ENCODE measurements at places on chromosomes 16 and 17.

- no peak for DNase-seq
Observed at GRCh38 chr17:68352041-68352440, 60.7 kb downstream of the ARSG start.

DNA sequence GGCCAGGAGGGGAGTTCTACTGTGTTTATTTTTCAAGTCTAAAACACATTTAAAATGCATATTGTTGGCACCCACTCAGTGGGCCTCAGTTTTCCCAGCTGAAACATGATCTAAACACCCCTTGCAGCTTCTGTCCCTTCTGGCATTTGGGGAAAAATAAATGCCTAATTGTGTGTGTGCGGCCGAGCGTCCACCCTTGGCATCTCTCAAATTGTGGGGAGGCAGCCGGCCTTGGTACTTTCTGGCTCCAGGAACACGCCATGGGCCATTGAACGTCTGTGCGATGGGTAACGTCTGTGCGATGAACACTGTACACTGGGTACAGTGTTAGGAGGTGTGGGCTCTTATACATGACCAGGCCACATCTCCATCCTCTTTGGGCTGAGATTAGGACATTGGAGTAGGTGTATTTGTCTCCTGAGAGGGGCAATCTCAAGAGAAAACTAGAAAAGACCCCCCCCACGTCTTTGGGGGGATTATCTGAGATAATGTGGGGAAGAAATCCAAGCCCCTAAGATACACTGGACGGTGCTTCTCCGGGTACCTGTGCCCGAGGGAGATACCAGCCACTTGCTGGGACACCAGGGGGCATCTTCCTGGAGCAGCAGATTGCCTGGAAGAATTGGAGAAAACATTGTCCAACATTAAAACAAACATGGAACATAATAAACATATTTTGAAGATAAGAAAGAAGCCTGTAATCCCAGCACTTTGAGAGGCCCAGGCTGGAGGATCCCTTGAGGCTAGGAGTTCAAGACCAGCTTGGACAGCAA is 54.9 kb downstream of the RAB11FIP4 start:
- no peak for DNase-seq

DNA sequence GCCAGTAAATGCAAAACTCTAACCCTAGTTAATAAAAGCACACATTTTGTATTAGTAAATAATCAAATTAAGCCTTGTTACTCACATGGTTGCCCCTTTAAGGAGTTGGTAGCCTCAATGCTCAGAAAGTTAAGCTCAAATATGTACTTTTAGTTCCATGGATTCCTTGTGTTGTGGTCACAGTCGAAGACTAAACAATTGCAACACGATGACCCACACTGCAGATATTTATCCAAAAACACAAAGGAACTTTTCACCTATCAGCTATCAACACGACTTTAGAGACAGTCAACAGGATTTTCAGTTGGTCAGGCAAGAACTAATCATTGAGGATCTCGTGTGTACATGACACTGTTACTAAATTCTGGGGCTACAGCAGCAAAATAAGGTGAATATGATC is 47.4 kb upstream of the NUDT7 start:
- no peak for DNase-seq

DNA sequence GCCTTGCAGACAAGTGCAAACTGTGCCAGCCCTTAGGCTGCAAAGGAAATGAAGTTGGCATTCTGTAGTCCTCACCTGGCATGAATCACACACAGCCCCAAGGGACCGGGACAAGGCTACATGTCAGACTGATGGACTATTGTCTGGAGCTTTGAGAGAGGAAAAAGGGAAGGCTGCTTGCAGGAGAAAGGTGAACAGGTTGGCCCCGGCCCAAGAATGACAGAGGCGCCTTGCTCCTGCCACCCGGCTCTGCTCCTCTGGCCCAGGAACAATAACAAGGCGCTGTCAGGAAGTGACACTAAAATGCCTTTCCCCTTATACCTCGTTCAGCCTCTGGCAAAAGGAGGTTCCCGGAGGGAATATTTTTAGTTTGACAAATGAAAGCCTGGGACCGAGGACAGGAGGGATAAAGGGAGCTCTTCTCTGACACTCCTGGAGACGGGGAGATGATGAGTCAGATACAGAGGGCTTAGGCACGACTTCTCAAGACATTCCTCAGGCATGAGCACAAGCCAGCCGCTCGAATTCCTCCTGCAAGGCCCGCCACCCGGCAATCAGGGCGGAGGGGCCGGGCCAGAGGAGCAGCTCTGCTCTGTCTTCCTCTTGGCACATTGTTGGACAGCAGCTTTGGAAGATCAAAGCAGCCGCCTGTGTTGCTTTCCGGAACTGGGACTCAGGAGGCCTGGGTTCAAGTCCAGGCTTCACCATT is 105.8 kb downstream of the NOG start:
- DNase-seq, result no peak

GRCh38 chr17:59415397-59415796 is 83.9 kb downstream of the YPEL2 start:
- no peak for DNase-seq

- DNase-seq, result no peak
Observed at GRCh38 chr16:80033783-80034468, 433.4 kb upstream of the MAF start.

GRCh38 chr16:19853132-19853741 is 31.4 kb downstream of the GPRC5B start:
- DNase-seq, result no peak

DNA sequence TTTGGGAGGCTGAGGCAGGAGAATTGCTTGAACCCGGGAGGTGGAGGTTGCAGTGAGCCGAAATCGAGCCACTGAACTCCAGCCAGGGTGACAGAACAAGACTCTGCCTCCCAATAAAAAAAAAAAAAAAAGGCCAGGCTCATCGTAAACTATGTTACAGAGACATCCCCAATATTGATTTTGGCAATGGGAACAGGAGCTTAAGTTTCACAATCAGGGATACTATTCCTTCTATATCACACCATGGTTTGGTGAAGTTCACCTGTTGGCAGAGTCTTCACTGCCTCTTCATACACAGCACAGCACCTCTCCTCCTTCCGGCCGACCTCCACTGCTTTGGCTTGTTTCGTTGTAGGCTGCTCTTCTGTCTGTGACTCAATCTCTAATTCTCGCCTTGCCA is 21.2 kb downstream of the UTP6 start:
- DNase-seq, result no peak

DNA sequence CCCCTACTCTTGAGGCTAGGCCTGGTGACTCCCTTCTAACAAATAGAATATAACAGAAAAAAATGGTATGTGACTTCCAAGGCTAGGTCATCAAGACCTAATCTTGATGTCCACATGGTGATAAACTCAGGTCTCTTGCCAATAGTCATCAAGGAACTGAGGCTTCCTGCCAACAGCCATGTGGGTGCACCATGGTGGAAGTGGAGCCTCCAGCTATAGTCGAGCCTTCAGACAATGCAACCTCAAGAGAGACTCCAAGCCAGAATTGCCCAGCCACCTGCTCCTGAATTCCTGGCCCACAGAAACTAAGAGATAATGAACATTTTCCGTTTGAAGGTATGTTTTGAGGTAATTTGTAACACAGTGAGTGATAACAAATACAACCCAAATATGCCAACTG is 55.9 kb upstream of the SREBF1 start:
- no peak for DNase-seq

DNA sequence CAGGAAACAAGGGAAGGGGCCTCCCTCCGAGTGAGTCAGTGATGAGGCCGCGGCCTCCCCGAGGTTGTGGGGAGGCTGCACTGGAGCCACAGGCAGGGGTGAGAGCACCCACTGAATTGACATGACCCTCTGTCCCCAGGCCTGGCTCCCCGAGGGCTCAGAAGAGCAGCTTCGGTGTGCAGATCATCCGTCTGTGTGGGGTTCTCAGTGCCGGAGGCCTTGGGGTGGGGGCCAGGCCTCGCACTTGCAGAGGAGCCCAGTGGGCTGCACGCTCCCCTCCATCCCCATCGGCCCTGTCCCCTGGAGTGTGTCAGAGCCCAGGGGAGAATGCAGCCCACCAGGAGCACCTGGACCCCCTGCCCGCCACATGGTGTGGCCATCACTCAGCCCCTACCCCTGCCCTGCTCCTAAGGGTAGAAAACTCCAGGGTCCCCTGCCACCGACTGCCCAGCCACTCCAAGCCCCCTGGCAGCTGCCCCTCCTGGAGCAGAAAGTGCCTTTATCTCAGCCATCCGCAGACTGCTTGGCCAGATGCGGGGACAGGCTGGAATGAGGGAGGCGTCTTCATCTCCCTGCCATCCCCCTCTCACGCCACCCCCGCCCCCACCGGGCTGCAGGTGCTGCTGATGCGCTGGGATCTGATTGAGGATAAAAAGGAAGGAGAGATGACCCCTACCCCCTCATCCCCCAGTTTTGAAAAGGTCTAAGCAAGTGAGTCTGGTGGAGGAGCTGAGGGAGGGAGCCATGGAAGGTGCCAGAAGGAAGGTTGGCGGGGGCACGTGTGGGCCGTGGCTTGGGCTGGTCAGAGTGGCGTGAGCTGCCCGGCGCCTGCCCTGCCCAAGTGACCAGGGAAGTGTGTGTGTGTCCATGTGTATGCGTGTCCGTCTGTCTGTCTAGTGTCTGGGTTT is 358.3 kb downstream of the SEC14L1 start:
- no peak for DNase-seq

GRCh38 chr16:89074803-89075688 is 18.6 kb upstream of the ACSF3 start:
- DNase-seq, result no peak

DNA sequence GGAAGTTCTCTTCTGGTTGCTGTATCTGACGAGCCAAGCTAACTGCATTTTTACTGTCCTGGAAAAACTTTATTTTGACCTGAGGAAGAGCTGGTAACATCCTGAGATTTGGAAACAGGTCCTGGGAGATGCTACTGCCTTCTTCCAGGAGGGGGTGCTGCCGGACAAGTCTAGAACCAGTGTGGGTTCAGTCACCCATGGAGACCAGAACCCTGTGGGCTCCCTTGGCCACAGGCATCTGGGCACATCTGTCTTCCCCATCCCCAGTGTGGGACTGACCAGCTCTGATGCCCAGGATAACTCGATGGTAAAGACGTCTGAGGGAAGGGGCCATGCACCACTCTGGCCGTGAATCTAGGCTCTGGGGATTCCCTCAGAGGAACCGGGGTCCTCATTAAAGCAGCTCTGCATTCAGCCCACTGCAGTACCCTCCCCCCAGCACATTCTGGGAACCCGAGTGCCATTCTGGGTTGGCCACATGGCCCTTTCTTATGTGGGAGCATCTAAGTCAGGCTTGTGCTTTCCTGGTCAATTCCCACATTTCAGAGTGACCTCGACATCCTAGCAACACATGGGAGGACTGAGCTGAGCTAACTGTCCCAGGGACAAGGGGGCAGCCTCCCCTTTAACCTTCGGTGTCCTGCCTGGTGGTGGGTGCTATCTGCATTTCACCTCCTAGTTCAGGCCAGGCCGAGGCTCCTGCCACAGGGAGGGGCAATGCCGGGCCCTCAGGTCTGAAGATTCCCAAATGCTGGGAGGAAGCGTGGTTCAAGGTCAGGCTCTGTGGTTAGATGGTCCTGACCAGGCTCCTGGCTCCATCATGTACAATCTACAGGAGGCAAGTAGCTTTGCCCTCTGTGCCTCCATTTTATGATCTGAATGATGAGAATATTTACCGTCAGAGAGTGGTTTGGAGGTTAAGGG is 6.4 kb downstream of the C16orf86 start:
- no peak for DNase-seq

- DNase-seq, result no peak
Observed at GRCh38 chr17:34227707-34228106, 27.4 kb upstream of the CCL2 start.

DNA sequence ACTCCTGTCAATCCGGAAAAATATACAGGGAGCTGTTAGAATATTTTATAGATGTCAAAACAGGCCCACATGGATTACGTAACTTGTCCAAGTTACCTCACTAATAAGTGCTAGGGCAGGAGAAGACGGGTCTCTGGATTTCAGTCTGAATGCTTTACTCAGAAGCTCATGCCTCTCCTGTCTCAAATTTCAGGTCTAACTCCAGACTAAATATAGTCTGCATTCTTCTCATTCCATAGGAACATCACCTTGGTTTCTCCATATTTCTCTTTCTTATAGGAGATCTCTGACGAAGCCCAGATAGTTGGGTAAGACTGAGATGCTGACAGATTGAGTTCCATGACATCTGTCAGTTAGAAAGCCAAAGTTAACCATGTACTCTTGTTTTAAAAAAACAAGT is 174.2 kb downstream of the STX8 start:
- no peak for DNase-seq

DNA sequence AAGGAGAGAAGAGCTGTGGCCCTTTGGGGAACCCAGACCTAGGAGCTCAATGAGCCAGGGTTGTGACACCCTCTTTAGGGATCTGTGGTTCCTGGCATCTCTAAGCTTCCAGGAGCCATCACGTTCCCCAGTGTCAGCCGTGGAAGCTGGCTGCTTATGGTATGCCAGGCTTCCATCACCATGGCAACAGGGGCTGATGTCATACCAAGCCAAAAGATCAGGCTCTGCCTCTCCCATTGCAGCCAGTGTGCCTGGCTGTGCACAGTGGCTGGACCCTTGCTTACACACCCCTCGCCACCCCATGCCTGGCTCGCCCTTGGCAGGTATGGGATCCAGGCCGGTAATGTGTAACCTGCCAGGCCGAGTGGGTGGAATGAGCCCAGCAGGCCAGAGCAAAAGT is 91.1 kb downstream of the SSH2 start:
- DNase-seq, result no peak

DNA sequence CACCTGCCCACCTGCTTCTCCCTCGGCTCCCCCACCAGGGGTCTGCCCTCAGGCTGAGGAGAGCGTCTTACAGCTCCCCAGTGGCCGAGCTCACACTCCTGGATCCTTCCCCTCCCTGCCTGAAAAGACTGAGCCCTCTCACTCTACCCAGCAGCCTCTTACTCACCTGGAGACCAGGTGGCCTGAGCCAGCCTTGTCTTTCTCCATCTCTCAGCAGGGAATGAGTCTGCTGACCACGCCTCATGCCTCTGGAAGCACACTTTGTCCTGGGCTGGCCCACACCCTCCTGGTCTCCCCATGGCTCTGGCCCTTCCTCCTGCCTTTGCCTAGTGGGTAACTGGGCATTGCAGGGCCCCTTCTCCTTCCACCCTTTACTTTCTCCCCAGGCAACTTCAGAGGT is 177.2 kb downstream of the ENGASE start:
- no peak for DNase-seq

DNA sequence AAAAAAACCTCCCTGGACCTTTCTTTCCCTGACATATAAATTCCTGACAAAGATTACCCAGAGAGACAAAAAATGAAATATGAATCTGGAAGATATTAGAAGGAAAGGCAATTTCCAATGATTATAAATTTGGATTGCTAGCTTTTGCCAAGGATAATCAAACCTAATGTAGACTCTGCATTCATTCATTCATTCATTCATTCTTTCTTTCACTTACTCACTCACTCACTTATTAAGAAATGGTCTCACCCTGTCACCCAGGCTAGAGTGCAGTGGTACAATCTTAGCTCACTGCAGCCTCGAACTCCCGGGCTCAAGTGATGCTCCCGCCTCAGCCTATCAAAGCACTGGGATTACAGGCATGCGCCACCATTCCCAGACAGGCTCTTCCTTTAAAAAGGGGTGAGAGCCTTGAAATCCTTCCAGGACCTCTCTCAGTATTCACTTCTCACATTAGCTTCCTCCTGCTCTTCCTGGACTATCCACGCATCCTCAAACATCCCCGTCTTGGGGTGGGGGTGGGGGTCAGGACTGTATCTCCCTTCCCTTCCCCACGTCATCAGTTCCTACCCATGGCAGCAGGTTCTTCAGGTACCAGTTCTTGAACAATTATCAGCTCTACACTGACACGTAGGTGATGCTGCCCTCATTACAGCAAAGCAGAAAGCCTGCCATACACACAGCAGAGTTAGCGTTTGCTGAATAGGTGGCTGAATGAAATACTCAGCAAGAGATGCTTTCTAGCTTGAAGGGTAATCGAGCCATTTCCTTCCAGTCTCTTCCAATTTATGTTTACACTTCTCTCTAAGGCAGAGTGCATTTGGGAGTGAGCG is 19.8 kb downstream of the PRPSAP1 start:
- no peak for DNase-seq

GRCh38 chr16:17204644-17205043 is 266.1 kb downstream of the XYLT1 start:
- no peak for DNase-seq
